ENCODE measurements at places on chromosomes 11 and 22. TPM values are rescaled to one million over a fixed set of nuclear protein-coding genes. Genes with fewer than 3 reads are reported as not detected.

- DNase-seq, result no peak
Observed at GRCh38 chr11:46237248-46238077, 40.0 kb upstream of the CREB3L1 start.

- no peak for DNase-seq
Observed at GRCh38 chr11:22666325-22666687, at the start of gene GAS2. Gene GAS2 (plus strand): TSS chr11:22666611. CDS start chr11:22674870, 8,259 bp downstream.

GRCh38 chr11:42043312-42043711, 583.9 kb upstream of the LRRC4C start:
- no peak for DNase-seq

DNA sequence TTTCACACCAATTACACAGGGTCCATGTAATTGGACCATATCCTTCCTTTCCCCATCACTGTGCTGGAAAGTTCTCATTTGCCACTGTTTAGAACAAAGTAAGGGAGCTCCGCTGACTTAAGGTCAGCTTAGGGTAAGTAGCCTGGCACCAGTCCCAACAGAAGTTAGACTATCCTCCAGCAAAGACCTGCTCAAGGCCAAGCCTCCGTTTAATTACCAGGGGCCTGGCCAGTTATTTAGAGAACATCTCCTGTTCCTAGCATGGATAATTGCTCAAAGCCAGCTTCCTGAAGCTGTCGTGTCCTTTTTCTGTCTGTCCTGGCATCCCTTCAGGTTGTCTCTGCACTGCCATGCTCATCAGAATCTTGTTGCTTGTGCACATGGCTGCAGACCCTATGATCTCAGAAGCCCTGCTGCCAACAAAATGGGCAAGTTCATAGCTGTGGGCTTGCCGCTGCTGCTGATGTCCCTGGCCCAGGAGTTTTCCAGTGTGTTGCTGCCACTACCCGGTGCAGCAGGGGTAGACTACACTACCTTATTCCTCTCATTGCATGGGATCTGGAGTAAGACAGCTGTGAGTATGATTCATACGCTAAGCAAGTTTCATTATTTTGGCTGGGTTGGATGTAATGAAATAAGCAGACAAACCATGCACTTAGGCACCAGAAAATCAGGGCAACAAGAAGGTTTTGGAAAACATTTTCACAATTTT, 8.1 kb downstream of the OR8A1 start:
- no peak for DNase-seq

DNA sequence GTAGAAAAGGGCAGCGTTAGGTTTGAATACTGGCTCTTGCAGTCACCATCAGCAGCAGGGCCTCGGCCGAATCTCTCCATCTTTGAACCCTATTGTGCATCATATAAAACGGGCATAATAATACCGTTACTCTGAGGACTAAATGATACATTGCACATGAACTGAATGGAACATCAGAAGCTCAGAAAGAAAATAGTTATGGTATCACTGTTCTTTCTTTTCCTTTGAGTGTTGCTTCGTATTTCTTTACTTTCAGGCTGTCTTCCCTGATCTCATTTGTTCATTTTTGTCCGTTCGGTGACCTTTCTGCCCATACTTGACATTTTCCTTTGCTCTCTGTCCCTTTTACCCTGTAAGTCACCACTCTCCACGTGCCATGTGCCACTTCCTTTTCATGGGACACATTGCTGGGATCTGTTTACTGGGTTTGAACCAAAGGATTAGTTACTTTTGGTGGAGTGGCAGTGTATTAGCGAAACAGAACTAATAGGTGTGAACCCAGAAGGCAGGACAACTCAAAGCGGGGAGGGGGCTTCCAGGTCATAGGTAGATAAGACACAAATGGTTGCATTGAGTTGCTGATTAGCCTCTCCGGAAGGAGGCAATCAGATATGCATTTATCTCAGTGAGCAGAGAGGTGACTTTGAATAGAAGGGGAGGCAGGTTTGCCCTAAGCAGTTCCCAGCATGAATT, 717 bp upstream of the ZNF202 start:
- peak; percentile 1 for DNase-seq

DNA sequence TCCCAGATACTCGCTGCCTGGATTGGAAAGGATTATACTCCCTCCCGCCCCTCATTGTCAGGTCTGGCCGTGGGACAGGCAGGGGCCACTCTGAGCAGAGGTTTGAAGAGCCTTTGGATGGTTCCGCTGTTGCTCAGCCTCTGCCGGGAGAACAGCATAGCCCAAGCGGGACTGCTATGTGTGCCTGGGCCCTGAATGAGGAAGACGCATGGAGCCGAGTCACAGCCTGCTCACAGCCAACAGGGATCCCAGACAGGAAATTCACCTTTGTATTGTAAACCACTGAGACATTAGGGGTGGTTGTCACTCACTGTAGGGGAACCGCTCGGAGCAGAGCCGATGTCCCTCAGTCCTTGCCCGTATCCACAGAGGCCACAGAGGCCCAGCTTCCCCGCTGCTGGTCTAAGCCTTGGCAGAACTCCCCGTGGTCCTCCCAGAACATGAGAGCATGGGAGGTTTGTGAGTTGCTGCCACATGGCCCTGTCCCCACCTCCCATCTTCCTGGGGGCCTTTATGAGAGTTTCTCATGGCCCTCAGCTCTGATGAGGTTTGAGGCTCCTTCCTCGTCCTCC, 10.7 kb upstream of the FAM118A start:
- no peak for DNase-seq

GRCh38 chr22:48828688-48829087, 999.0 kb downstream of the BRD1 start:
- no peak for DNase-seq

DNA sequence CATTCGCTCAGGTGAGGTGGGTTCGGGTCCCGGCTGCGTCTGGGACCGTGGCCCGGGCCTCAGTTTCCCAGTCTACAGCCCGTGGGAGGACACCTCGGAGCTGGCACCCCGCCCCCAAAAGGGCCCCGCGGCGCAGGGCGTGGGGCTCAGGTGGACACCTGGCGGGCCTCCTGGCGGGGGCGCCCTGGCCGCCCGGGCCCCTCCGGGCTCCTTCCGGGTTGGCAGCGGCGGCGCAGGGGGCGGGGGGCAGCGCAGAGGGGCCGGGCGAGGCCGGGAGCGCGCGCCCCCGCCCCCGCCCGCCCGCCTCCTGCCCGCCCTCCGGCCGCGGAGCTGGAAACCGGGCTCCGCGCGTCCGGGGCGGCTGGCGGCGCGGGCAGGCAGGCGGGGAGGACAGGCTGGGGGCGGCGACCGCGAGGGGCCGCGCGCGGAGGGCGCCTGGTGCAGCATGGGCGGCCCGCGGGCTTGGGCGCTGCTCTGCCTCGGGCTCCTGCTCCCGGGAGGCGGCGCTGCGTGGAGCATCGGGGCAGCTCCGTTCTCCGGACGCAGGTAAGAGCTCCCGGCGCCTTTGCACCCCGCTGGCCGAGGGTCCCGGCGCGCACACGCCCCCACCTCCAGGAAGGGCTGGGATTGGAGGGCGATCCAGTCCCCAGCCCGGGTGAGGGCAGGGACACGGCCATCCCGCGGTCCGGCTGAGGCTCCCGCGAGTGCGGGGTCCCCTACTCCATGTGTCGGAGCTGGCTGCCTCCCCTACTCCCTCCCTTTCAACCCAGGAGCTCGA, at the start of gene EMID1:
Gene EMID1, plus strand, starts transcription at position 303 of the 778 bp plus-strand sequence. Its CDS starts 143 bp downstream, at position 446.
- DNase-seq, result no peak

- no peak for DNase-seq
Observed at GRCh38 chr11:72389116-72389515, 45.2 kb downstream of the CLPB start.

The KCNK7 gene
- 1.2 TPM for polyA plus RNA-seq

The KCNK4 gene
- 0.13 TPM for polyA plus RNA-seq

The UBQLN3 gene
- polyA plus RNA-seq, result not detected

The HEPN1 gene
- polyA plus RNA-seq, result not detected

DNA sequence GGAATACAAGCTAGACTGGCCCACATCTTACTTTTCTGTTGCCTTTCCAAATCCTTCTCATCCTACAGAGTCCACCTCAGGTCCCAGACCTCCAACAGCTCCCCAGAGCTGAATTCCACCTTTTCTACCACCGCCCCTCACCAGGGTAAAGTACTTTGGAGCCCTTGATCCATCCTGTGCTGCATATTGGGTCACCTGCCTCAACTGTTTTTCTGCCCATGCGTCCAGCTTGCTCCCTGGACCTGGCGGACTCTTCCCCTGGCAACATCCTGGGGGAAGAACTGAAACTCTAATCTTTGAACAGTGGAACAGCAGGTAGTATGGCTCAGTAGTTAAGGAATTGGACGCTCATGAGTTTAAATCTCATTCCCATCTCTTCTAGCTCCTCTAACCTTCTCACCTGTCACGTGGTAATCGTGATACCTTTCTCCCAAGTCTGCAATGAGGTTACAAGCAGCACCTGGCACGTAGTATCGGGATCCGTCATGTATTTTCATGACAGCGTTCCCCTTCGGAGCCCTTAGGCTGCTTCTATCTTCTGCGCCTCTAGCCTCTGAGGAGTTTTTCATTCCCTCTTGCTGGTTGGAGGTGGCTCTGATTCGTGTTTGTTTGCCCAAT, 98.1 kb downstream of the CEP164 start:
- no peak for DNase-seq

The HPX gene
- 3.3 TPM for polyA plus RNA-seq

The IGLL1 gene
- polyA plus RNA-seq, result not detected

GRCh38 chr22:41417622-41418390, 28.8 kb downstream of the TOB2 start:
- DNase-seq, result no peak

The STIM1 gene
- polyA plus RNA-seq, result 61.0 TPM

The SLC22A12 gene
- not detected for polyA plus RNA-seq

The TSPAN32 gene
- polyA plus RNA-seq, result 1.7 TPM

GRCh38 chr11:111413849-111414248, 34.8 kb upstream of the POU2AF1 start:
- no peak for DNase-seq

The OR52I1 gene
- polyA plus RNA-seq, result not detected

The APOL4 gene
- 12.4 TPM for polyA plus RNA-seq

The NEFH gene
- polyA plus RNA-seq, result 1.1 TPM

DNA sequence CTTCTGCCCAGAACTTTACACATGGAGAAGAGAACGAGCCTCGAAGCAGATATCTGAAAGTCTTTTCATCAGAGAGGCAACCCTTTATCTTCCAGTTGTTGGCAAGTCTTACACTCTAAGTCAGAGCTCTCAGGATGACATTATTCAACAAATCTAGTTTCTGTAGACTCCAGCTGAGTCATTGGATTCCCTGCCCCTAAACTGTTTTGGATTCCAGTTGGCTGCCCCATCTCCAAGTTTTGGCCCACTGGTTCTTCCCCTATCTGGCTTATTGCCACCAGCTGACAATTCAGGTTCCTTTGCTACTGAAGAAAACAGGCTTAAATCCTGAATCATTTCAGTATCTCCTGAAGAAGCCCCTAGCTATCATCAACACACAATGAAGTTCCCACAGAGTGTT, 14.2 kb downstream of the SAAL1 start:
- DNase-seq, result no peak

GRCh38 chr11:66336234-66337102, at the start of gene RIN1:
Gene RIN1 (minus strand): TSS chr11:66336434. CDS start chr11:66336402, 32 bp downstream.
- no peak for DNase-seq

- DNase-seq, result no peak
Observed at GRCh38 chr22:20471126-20471833, 24.3 kb downstream of the KLHL22 start.

GRCh38 chr22:17436382-17436980, 67.2 kb downstream of the CECR2 start:
- no peak for DNase-seq

GRCh38 chr11:71498091-71498490, 29.0 kb upstream of the KRTAP5-7 start:
- DNase-seq, result no peak

DNA sequence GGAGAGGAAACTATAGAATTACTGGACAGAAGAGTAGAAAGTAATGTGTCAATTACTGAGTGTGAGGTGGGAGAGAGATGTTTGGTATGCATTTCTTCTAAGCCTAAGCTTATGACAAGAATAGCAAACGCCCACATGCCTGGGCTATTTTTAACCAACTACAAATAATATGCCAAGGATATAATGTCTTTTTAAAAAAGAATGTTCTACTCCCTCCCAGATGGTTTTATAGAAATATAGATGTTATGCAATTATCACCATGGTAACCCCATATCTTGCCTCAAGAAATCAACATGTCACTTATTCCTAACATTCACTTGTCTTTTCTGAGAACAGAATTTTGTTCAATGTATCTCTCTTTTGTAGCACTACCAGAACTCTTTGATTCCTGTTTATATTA, 996.7 kb upstream of the CHORDC1 start:
- DNase-seq, result no peak

DNA sequence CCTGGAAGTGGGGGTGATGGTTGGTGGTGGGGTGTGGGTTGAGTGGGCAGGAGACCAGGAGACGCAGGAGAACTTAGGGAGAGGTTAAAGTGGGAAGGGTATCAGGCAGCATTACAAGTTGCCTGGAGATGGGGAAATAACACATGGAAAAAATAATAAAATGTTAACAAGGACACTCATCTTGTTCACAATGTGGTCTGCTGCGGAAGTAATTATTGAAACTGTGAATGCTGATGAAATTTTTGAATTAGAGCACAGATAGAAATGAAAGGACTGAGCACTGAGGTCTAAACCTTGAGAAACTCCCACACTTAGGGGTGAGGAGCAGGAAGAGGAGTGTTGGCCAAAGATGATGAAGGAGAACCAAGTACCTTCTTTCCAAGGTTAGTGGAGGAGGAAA, 346.0 kb upstream of the PLET1 start:
- DNase-seq, result no peak

DNA sequence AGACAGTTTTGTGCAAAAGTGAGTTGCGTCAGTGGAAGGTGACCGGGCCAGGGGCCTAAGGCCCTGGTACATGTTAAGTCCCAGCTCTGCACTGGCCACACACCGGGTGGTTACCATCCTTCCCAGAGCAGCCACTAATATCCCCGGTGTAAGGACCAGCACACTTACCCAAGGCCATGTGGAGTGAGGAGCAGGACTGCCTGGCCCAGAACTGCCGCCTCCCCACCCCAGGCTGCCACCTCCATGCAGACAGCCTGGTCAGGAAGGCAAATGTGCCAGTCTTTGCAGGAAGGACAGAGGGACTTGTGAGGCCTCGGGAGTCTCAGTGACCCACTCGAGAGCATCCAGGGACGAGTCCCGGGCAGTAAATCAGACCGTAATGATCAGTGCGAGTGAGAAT, 102.9 kb downstream of the MORC2 start:
- no peak for DNase-seq

- DNase-seq, result no peak
Observed at GRCh38 chr22:27801616-27802345, at the start of gene MN1. Gene MN1 (minus strand): TSS chr22:27801756. CDS start chr22:27800543, 1,213 bp downstream.

The OR52N5 gene
- not detected for polyA plus RNA-seq

DNA sequence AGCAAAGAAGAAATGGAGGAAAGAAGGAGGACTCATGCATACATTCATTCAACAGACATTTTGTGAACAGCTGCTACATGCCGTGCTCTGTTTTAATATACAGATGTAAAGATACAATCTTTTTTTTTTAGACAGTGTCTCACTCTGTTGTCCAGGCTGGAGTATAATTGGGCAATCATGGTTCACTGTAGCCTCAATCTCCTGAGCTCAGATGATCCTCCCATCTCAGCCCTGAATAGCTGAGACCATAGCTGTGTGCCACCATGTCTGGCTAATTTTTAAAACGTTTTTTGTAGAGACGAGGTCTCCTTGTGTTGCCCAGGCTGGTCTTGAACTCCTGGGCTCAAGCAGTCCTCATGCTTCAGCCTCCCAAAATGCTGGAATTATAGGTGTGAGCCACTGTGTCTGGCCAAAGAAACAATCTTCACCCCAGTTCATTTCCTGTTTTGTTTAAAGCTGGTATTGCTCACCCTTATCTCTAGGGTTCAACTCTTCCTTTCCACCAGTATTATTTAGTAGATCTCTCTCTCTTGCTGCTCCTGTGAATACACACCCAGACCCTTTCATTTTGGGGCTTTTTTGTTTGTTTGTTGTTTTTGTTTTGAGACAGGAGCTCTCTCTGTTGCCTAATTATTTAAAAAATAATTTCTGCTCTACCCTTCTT, 69.8 kb downstream of the RNF169 start:
- DNase-seq, result no peak

- no peak for DNase-seq
Observed at GRCh38 chr11:3148255-3148989, 16.7 kb downstream of the OSBPL5 start.
